ENCODE measurements at places on chromosomes 7 and 10.
A peak's percentile ranks its signal among the peaks of the same experiment; 100 is the strongest.

DNA sequence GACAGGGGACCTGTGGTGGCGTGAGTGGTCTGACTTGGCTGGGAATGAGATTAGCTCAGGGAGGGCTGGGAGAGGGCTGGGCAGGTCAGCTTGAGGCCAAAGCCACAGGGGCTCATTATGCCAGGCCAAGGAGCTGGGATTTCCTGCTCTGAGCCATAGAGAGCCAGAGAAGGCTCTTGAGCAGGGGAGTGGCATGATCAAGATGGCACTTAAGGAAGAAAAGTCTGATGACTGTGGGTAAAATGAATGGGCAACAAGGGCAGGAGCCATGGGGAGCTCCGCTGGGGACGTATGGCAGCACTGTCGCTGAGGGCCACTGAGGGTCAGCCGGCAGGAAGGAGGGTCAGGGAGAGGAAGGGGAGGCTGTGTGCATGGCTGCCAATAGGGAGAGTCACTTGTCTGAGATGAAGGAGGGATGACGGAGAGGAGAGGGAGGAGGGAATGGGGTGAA, 5.8 kb downstream of the ANTXRL start:
- DNase-seq, result no peak

DNA sequence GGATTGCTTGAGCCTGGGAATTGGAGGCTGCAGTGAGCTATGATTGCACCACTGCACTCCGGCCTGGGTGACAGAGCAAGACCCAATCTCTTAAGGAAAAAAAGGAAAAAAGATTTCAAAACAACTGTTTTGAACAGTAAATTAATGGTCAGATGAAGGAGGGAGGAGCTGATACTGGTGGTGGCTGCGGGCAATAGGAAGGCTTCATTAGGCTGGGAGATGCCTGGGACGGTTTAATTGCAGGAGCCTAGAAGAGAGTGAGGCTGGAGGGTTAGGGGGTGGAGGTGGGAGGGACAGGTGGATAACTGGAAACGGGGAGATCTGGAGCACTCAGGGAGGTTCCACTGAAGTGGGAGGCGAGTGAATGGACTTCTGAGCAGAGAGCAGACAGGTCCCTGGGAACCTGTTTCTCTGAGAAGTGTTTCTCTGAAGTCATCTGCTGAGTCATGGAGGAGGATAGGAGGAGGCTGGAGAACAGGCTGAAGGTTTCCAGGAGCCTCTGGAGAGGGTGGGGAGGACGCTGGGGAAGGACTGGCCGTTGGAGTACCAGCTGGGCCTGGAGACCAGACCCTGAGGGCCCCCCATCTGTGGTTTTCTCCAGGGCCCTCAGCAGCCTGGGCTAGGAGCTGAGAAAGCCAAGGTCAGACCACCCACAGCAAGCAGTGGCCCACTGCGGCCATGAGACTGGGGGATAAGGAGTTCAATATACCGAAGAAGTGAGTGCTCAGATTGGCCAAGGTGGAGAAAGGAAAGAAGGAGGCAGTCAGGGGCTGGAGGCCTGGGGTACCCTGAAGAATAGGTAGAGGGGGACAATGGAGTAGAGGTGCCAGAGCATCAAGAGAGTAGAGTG, 14.4 kb upstream of the YWHAG start:
- DNase-seq, result no peak

DNA sequence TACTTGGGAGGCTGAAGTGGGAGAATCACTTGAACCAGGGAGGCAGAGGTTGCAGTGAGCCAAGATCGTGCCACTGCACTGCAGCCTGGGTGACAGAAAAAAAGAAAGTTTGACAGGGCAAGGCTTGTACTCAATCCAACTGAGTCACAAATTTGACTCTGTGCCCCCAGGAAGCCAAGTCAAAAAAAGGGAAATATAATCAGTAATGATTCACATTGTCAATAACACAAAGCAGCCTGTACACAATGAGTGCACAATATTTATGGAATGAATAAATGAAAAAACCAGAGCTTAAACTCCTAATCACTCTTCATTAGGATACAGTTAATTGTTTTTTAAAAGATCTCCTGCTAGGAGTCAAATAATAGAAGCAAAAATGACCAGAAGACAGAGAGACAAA, 6.4 kb downstream of the NAPEPLD start:
- no peak for DNase-seq

- DNase-seq, result no peak
Measured at GRCh38 chr7:149252378-149252777, 9.6 kb upstream of the ZNF783 start.

GRCh38 chr7:24834128-24834798, 77.0 kb upstream of the GSDME start:
- no peak for DNase-seq

DNA sequence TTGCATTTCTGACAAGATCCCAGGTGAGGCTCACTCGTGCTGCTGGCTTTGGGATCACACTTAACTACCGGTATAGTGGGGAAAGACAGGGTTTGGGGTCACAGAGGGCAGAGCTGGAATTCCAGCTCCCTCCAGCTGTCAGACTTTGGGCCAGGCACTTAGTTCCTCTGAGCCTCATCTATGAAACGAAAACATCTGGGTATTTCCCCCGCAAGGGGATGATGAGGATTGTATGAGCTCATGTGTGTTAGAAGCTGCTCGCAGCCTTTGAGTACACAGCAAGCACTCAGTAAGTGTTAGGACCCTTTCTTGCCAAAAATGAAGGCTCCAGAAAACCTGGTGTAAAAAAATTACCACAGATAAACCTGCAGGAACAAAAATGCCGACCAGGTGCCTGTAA, 66.1 kb downstream of the PRPF18 start:
- DNase-seq, result no peak

DNA sequence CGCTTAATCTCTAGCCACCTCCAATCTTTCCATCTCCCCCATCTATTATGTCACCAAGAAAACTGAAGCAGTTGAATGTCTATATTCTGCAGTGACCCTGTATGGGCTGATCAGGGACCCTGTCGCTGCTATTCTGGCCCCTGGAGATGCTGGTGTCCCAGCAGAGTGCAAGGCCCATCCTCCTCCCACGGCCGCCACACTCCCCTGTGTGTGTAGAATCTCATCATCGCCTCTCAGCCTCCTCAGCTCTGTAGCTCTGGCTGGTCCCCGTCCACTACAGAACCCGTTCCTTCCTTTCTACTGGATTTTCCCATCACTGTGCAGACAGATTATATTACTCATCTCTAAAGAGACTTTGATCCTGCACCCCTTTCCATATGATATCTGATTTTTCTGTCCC, 235.8 kb upstream of the PFKP start:
- no peak for DNase-seq

DNA sequence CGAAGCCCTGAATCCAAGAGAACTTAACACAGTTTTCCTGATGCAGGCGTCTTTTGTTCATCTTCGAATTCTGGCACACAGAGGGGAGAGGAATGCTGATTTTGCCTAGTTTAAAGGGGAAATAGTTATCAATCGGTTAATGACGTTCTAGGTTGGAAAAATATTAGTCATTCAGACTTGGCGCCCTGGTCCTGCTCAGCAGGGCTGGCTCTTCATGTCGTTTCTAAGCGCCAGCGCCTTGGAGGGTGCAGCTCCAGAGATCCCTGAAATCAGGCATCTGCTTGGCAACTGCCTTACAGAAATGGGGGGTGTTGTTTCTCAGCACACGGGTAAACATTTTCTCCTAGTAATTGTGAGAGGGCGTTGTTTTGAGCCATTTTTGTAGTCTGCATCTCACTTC, 1.3 kb upstream of the PRTFDC1 start:
- no peak for DNase-seq

GRCh38 chr7:12769444-12769843, 82.0 kb downstream of the ARL4A start:
- no peak for DNase-seq

GRCh38 chr10:115762029-115762428, 511.0 kb downstream of the GFRA1 start:
- no peak for DNase-seq

- peak; percentile 29 for DNase-seq
Measured at GRCh38 chr10:112792487-112793201, 157.4 kb upstream of the TCF7L2 start.

DNA sequence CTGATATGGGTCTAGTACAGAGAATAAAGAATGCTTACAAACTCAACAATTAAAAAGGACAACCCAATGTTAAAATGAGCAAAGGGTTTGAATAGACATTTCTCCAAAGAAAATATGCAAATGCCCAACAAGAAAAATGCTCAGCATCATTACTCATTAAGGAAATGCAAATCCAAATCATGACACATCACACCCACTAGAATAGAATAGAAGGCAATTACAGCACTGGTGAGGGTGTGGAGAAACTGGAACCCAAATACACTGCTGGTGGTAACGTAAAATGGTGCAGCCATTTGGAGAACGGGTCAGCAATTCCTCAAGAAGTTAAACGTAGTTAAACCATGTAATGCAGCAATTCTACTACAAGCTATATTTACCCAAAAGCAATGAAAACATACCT, 53.8 kb downstream of the KDM7A start:
- DNase-seq, result no peak

- DNase-seq, result no peak
Measured at GRCh38 chr10:47378183-47378510, 5.9 kb downstream of the ZNF488 start.

DNA sequence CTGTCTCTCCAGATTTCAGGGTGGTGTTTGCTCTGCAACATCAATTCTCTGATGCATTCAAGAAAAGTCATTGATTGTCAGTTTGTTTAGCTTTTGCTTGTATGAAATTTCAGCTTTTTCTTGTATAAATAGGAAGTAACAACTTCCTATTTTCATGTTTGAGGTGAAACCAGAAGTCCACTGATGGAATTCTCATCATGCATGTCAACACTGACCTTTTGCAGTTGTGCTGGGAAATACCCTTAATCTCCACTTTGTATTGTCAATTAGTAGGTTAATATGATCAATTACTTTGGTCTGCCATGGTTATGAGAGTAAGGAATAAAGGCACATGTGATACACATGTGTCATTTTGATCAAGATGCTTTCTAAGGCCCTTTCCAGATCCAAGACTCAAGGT, 208.8 kb upstream of the HPS1 start:
- no peak for DNase-seq

DNA sequence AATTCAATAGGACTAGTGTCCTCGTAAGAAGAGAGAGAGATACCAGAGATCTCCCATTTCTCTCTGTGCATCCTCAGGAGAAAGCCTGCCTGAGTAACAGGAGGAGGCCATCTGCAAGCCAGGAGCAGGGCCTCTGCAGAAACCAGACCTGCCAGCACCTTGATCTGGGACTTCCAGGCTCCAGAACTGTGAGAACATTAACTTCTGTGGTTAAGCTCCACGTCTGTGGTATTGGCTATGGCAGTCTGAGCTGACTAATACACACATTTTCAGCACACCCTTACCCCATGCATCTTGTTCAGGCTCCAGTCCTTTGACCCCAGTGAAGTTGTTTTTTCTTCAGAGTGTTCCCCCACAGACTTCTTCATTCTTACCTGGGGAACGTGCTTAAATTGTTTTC, 3.1 kb upstream of the CRTAC1 start:
- no peak for DNase-seq

- no peak for DNase-seq
Measured at GRCh38 chr7:91681718-91682117, 198.8 kb downstream of the MTERF1 start.

DNA sequence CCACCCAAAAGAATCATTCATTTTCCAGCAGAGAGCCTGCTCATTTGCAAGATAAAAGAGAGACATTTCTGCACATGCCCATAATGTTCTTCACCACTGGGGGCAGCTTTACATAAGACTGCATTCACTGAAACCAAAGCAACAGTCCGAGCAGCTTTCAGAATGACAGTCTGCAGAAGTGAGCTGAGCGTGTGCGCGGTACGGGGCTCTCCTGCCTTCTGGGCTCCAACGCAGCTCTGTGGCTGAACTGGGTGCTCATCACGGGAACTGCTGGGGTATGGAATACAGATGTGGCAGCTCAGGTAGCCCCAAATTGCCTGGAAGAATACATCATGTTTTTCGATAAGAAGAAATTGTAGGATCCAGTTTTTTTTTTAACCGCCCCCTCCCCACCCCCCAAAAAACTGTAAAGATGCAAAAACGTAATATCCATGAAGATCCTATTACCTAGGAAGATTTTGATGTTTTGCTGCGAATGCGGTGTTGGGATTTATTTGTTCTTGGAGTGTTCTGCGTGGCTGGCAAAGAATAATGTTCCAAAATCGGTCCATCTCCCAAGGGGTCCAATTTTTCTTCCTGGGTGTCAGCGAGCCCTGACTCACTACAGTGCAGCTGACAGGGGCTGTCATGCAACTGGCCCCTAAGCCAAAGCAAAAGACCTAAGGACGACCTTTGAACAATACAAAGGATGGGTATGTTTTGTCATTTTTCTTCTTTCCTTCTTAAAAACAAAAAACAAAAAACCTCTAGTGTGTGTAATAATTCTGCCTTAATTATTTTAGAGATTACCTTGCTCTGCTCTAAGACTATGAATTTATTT, at the start of gene LRRTM3:
TSS of gene LRRTM3 (plus strand) at position 141 of the 820 bp plus-strand sequence.
- peak; percentile 96 for DNase-seq

DNA sequence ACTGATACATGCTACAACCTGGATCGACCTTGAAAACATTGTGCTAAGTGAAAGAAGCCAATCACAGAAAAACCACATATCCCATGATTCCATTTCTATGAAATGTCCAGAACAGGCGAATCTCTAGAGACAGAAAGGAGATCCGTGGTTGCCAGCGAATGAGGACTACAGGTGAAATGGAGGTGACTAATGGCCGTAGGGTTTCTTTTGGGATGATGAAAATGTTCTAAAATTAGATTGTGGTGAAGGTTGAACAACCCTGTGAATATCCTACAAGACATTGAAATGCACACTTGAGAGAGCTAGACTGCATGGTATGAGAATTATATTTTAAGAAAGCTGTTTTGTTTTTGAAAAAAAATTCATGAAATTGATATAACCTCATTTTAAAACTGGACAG, 188.5 kb upstream of the PLXNA4 start:
- DNase-seq, result no peak

DNA sequence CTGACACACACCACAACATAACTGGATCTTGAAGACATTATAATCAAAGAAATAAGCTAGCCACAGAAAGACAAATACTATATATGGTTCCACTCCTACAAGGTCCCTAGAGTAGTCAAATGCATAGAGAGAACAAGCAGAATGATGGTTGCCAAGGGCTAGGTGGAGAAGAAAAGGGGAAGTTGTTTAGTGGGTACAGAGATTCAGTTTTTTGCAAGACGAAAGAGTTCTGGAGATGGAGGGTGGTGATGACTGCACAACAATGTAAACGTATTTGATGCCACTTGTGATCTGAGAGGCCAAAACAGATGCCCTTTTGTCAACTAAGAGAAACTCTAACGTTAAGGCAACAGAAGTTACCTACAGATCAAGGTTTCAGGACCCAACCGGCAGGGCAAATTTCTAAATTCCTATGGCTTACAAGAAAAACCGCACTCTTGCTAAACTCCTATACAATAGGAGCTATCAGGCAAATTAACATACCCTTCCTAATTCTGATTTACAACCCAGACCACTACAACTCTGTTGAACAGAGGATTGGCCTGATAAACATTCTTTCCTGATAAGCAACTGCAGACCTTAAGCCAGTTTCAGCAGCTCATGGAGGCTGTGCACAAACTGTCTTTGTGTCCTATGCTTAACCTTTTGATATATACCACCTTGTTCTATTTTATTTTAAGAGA, 69.0 kb downstream of the FAM107B start:
- DNase-seq, result no peak

GRCh38 chr10:1149793-1150637, 93.8 kb downstream of the WDR37 start:
- no peak for DNase-seq
